ENCODE measurements at places on chromosomes 12 and 14. TPM values are rescaled to one million over a fixed set of nuclear protein-coding genes. Genes with fewer than 3 reads are reported as not detected.

OTX2 gene
- not detected for total RNA-seq

ENTPD5 gene
- total RNA-seq: 13.7 TPM

A2M gene
- not detected for total RNA-seq

BIN2 gene
- under 0.01 TPM for total RNA-seq

ACSM4 gene
- not detected for total RNA-seq

EIF2S3B gene
- total RNA-seq: 0.79 TPM

ANKRD33 gene
- not detected for total RNA-seq

GPX2 gene
- total RNA-seq: 1.3 TPM

APOLD1 gene
- 1.4 TPM for total RNA-seq

EMP1 gene
- total RNA-seq: 15.6 TPM

TSPAN11 gene
- total RNA-seq: under 0.01 TPM

OR6J1 gene
- not detected for total RNA-seq

SELPLG gene
- total RNA-seq: 0.13 TPM

DCAF11 gene
- 83.5 TPM for total RNA-seq

PLCZ1 gene
- total RNA-seq: not detected

CLEC9A gene
- not detected for total RNA-seq

HOXC12 gene
- not detected for total RNA-seq

CYP27B1 gene
- 3.9 TPM for total RNA-seq

SMOC1 gene
- total RNA-seq: 10.8 TPM

ASPG gene
- 6.9 TPM for total RNA-seq

PLD4 gene
- not detected for total RNA-seq

RD3L gene
- total RNA-seq: not detected

B3GNT4 gene
- 0.53 TPM for total RNA-seq

All from bronchial epithelial cell (primary cell).